ENCODE measurements at places on chromosomes 13 and 19.

DNA sequence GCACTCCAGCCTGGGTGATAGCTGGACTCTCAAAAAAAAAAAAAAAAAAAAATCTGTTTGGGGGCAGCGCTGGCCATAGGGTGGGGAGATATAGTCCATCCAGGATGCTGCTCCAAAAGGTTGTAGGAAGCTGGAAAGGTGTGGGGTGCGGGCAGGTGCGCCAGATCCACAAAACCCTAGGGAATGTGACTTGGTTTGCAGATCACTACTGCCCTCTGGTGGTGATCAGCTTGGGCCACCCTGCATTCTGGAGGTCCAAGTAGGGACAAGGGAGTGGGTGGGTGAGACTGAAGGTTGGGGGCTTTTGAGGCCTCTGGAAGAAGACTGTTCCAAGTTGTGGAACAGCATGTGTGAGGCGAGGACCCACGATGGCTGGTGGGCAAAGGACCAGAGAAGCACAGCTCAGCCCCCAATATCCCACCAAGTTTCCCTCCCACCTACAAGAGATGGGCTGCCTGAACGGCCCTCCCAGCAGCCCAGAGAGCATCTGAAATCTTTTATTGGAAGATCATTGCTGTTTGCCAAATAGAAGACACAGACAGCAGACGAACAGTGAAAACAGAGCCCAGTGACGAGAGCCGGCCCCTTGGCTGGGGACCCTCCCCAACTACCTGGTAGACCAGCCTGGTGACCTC is 10.4 kb upstream of the TYK2 start:
- peak; percentile 84 for DNase-seq

DNA sequence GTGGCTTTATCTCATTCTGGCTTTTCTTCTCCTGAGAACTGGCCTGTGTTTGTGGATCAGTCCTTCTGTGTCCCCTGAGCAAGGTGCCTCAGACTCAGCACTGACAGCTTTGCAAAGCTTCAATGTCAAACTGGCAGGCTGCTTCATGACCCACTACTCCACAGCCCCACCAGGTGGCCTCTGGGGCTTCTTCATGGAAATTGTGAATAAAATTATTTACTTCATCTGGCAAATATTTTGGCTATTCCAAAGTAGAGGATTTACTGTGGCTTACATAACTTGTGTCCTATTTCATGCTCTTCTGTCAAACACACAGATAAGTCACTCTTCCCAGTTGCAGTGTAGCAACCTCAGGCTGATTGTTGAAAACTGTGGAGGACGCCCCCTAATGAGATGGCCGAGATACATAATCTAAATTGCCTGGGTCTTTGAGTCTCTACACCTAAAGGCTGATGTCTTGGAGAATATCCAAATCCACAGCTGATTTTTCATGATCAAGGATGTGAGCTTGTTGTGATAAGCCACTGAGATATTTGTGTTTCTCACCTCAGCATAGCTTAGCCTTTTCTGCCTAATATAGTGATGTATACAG is 721.9 kb upstream of the SLC10A2 start:
- DNase-seq = peak; percentile 15

DNA sequence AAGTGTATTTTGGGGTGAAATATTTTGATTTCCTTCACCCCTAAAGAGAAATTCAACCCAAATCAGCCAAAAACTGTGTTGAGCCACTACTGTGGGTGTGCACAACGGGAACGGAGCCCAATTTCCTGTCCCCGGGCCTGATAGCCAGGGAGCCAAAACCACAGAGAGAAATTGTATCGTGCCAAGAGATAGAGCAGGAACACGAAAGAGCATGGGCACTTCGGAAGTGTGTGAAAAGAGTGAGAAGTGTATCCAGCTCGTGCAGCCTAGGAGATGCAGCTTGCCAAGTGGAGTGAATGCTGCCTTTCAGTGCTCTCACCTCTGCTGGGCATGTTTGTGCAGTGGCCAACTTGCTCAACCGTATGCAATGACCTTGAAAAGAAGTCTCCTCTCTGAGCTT is 19.4 kb upstream of the PLEKHF1 start:
- no peak for DNase-seq

GRCh38 chr19:18697680-18698079 is 14.2 kb downstream of the CRTC1 start:
- peak; percentile 32 for DNase-seq

All from NCI-H2171 treated with DMSO at 0.1 percent for 48 hours (cell line).